Stimulated activated CD8-positive, alpha-beta memory T cell treated with anti-CD3 and anti-CD28 coated beads, Interleukin-4, amount 100 ng/mL, for 1 hour (primary cell): ENCODE measurements at places on chromosomes 3 and 15.

DNA sequence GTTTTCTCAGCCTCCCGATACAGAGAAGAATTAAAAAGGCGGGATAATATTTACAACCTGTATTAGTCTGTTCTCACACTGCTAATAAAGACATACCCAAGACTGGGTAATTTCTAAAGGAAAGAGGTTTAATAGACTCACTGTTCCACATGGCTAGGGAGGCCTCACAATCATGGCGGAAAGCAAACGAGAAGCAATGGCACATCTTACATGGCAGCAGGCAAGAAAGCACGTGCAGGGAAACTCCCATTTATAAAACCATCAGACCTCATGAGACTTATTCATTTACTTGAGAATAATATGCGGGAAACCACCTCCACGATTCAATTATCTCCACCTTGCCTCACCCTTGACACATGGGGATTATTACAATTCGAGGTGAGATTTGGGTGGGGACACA lies 27.5 kb upstream of the RPL39L start:
- DNase-seq: no peak

GRCh38 chr3:143071776-143072175 lies 47.8 kb upstream of the CHST2 start:
- DNase-seq: no peak

GRCh38 chr15:64875641-64876223 lies 34.0 kb downstream of the PLEKHO2 start:
- DNase-seq: no peak

DNA sequence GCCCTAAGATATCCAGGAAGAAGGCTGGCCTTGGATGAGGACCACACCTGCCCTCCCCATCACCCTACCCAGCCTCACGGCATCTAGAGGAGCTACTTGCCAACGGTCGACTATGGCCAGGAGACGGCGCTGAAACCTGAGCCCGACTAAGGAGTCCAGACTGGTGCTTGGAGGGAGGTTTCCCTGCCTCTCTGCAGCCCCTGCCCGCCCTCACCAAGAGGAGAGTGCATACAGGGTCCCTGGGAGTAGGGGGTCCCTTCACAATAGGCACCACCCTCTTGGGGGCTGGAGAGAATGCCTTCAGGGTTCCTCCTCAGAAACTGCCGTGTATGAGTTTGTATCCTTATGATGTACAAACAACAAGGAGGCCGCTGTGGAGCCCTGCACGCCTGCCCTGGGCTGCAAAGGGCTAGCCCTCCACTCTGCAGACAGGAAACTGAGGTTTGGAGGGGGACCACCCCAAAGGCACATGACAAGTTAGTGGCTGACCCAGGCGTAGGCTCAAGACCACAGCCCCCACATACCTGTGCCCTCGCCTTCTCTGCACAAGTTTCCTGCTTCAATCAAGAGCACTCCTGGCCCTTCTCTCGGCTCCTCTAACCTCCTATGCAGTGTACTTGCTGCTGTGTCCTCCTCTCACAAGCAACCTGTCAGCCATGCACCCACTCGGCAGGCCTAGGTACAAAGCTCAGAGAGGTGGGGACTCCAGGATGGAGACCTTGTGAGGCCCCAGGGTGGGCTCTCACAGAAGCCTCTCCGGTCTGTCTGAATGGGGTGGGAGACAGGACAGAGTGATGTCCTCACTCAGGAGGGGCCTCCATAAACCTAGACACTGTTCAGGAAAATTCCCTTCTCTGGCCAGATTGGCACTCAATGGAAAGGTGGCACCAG lies 7.4 kb downstream of the KLF15 start:
- DNase-seq: no peak

- DNase-seq: no peak
These were observed 15.3 kb upstream of the KBTBD12 start for GRCh38 chr3:127899766-127900165.

DNA sequence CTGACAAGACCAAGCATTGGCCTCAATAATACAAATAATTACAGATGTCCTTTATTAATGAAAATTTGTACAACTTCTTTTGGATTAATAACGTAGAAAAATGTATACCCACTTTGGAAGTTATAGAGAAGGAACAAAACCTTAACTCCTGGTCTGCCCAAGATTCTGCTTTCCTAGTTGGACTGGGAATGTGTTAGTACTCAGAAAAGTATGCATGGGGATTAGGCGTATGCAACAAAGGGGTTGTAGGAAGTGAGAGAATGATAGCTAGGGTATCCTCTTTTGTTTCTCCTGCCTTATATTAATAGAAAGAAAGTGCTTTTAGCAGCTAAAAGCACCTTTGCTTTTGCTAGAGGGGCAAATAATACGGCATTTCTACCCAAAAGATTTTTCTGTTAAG lies 116.2 kb upstream of the LRRFIP2 start:
- DNase-seq: no peak

DNA sequence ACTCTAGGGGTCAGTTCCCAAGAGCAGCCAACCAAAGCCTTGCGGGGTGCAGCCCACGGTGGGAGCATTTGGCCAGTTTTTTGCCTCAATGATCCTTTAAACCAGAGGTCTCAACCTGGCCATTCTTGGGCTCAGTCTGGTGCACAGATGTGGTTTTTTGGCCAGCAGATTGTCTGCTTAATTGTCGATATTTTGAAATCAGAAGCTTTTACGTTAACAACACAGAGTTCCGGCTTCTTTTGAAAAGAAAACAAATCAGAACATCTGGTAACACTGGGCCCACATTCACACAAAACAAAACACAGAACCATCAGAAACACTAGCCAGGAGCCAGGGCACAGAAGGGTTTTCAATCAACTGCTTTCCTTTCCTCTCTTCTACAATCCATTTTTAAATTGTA lies 127.7 kb downstream of the XXYLT1 start:
- DNase-seq: no peak

GRCh38 chr3:139534992-139535879 lies 4.3 kb downstream of the RBP1 start:
- no peak for DNase-seq

GRCh38 chr3:194654443-194654842 lies 17.5 kb downstream of the LSG1 start:
- DNase-seq: no peak

- no peak for DNase-seq
These were observed 11.5 kb upstream of the LMCD1 start for GRCh38 chr3:8490079-8490552.

DNA sequence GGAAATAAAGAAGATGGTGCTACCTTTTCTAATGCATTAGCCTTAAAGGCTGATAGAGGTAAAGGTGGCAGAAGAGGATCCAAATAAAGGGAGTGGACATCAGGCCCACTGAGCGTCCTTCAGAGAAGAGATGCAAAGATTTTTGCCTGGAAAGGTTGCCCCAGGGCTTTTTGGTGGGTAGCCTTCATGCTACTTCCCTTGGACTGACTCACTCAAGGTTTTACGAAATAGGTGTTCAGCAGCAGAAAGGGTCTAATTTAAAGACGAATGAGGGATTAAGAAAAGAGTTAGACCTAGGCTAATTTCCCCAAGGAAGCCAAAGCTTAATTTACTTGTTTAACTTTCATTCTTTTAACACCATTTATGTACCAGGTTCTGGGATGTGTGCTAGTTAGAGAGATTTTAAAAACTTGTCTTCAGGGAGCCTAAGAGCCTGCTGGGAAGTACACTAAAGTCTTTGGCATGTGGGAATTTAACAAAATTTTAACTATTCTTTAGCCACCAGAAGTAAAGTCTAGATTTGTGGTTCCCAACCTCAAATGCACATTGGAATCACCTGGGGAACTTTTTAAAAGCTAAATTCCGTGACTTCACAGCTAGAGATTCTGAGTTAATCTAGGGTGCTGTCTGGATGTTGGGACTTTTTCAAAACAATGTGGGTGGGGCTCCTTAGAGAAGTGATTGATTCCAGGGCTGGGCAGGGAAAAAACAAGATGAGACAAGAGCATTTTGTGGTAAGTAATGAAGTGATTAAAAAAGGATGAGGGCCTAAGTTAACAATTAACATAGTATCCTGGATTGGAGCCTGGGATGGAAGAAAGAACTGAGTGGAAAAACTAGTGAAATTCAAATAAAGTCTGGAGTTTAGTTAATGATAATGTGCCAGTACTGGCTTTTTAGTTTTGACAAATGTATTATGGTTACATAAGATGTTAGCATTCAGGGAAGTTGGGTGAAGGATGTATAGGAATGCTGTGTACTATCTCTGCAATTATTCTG lies 3.4 kb downstream of the IL20RB start:
- DNase-seq: no peak

DNA sequence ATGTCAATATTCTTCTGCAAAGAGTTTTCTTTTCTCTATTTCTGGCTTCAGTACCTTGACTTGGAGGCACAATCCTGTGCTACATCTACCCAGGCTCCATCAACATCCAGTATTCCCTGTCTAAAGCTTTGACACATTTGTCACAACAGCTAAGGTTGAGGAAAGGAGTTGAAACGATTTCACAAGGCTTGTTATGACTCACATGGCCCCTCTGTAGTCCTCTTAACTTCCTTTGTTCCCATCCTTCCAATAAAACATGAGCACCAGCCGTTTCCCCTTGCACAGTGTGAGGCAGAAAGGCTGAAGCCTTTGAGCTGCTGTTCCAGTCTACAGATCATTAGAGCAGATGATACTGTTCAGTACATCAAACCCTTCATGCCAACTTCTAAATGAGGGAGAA lies 163.0 kb upstream of the TMCO5A start:
- no peak for DNase-seq

DNA sequence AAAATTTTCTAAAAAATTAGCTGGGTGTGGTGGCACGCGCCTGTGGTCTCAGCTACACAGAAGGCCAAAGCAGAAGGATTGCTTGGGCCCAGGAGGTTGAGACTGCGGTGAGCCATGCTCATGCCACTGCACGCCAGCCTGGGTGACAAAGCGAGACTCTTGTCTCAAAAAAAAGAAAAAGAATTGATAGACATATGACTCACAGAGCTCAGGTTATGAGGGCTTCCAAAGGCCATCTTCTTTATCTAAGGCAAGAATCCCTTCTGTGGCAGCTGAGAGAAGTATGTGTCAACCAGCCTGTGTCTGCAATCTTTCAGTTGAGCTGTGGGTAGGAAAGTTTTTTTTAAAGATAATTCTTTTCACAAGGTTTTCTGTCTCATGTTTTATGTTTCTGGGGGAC lies 53.9 kb downstream of the MRPS25 start:
- DNase-seq: no peak

DNA sequence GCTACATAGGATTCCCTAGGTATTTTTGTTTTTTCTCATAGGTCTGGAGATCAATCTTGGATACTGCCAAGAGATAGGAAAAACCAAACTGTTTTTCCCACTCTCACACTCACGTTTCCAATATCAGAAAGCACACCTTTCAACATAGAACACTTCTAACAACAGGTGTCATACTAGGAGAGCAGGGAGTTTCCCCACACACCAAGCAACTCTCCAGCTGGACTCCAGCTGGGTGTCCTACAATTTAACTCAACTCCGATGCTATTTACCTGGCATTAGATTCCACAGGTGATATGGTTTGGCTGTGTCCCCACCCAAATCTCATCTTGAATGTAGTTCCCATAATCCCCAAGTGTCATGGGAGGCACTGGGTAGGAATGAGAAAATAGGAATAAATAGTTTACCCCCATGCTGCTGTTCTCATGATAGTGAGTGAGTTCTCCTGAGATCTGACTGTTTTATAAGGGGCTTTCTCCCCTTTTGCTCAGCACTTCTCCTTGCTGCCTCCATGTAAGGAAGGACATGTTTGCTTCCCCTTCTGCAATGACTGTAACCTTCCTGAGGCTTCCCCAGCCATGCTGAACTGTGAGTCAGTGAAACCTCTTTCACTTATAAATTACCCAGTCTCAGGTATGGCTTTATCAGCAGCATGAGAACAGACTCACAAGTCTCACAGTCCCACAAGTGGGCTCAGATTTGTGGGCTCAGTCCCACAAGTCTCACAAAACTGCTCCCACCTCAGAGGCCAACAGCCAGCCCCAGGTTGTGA lies 354.5 kb upstream of the THBS1 start:
- DNase-seq: no peak

GRCh38 chr3:47794544-47794943 lies 8.4 kb upstream of the DHX30 start:
- DNase-seq: no peak
